Type B pancreatic cell (in vitro differentiated cells): ENCODE measurements at places on chromosomes 4 and X.

GRCh38 chr4:64144994-64145393 is 264.3 kb downstream of the TECRL start:
- no peak for DNase-seq

GRCh38 chr4:41797260-41797659 is 48.7 kb upstream of the PHOX2B start:
- no peak for DNase-seq

GRCh38 chr4:75289914-75290582 is 224.2 kb downstream of the RCHY1 start:
- no peak for DNase-seq

DNA sequence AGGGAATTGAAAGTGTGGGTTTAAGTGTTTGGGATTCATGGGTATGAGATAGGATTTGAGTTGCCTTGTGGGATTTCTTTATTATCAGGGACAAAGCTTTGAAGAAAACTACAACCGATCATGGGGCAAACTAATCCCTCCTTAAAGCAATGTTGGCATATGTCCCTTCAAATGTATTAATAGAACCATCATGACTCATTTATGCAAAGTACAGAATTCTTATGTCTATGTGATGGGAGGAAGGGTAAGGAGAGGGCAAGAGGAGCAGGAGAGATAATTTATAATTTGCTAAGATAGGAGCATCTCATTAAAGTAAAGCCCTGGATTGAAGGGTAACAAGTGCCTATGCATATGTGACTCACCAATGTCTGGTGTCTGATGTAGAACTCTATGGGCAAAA is 94.2 kb downstream of the PHEX start:
- no peak for DNase-seq

- no peak for DNase-seq
Observed at GRCh38 chr4:147770831-147771230, 38.9 kb downstream of the ARHGAP10 start.
